Panc1 (cell line): ENCODE measurements at places on chromosomes 11 and 22.

- DNase-seq = no peak
- H3K4me3 ChIP-seq = no peak overlapping the region
- no peaks in the 10 kb centered on the region for H3K27me3 ChIP-seq
- no peaks in the 10 kb centered on the region for H3K4me1 ChIP-seq
Observed at GRCh38 chr22:48228468-48228867, 1466.0 kb downstream of the TBC1D22A start.

- peak within 1 kb of the TSS; percentile 99 for H3K27ac ChIP-seq
- H3K4me1 ChIP-seq = peaks cover 36% of the 10 kb centered on the region
- peak; percentile 54 for DNase-seq
- H3K27me3 ChIP-seq = no peaks in the 10 kb centered on the region
- H3K4me3 ChIP-seq = peak within 1 kb of the TSS; percentile 83
Observed at GRCh38 chr11:102109896-102110760, at the start of gene YAP1. YAP1 (plus strand) TSS chr11:102110447; CDS start chr11:102110849, 402 bp downstream.

DNA sequence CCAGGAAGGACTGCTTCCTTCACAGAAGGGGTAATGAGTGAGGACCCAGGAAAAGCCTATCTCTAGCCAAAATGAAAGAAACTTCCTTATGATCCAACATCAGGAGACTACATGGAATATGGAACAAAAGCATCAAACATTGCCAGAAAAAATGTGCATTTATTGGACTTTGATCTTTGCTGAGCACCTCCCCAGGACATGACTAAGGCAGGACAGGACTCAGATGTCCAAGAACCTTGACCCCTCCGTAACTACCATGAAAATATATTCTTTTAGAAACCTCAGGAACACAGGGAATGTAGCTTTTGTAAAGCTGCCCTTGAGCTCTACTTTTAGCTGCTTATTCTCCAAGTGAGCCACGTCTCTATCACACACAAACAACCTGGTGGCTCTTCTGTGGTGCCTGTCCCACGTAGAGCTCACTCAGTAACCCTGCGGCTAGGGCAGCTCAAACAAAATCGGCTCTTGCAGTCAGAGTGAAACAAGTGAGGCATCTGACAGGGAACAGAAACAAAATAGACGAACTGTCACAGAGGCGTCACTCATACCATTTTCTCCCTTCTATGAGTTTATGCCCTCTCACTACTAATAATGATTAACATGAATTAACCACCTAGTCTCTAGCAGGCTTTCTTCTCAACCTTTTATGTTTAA, 471.5 kb upstream of the API5 start:
- no peaks in the 10 kb centered on the region for H3K27me3 ChIP-seq
- H3K4me1 ChIP-seq = no peaks in the 10 kb centered on the region
- no peak overlapping the region for H3K27ac ChIP-seq
- DNase-seq = no peak
- no peak overlapping the region for H3K4me3 ChIP-seq
- no peaks in the 10 kb centered on the region for H3K36me3 ChIP-seq

DNA sequence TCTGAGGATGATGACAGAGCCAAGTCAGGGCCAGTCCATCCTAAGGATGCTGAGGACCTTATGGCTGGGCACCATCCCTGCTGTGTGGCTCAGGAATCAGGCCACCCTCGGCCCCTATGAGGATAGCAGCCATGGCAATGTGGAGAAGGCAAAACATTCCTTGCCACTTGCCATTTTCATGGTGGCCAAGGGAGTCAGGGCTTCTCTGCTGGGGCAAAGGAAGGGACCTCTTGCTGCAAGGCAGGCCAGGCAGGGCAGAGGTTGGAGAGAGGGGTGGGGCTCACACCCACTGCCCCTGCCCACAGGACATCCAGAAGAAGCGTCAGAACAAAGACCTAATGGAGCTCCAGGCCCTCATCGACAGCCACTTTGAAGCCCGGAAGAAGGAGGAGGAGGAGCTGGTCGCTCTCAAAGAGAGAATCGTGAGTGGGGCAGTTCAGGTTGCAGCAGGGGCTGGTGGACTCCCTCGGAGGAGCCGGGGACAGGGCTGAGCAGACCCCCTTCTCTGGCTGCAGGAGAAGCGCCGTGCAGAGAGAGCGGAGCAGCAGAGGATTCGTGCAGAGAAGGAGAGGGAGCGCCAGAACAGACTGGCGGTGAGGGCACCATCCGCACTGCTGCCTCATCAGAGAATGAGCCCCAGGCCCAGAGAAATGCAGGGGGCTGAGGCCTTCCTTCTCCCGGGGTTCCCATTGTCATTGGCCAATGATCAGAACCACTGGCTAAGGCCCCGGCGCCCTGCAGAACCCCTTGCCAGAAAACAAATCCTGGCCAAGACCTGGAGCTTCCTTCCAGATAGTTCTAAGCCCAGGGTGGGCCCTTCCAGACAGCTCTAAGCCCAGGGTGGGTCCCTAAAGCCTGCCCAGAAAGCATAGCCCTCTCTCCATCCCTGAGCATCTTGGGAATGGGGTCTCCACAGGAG, 13.5 kb upstream of the MRPL23 start:
- no peaks in the 10 kb centered on the region for H3K36me3 ChIP-seq
- no peak overlapping the region for H3K27ac ChIP-seq
- H3K4me1 ChIP-seq = no peaks in the 10 kb centered on the region
- no peak overlapping the region for H3K4me3 ChIP-seq
- no peaks in the 10 kb centered on the region for H3K27me3 ChIP-seq
- no peak for DNase-seq

- no peaks in the 10 kb centered on the region for H3K36me3 ChIP-seq
- H3K4me3 ChIP-seq = no peak overlapping the region
- H3K4me1 ChIP-seq = 0 out of 2 replicates have a peak, but pooled peaks cover 2% of the 10 kb centered on the region
- no peak for DNase-seq
- no peaks in the 10 kb centered on the region for H3K27me3 ChIP-seq
Observed at GRCh38 chr11:16804104-16804947, 65.9 kb downstream of the C11orf58 start.

DNA sequence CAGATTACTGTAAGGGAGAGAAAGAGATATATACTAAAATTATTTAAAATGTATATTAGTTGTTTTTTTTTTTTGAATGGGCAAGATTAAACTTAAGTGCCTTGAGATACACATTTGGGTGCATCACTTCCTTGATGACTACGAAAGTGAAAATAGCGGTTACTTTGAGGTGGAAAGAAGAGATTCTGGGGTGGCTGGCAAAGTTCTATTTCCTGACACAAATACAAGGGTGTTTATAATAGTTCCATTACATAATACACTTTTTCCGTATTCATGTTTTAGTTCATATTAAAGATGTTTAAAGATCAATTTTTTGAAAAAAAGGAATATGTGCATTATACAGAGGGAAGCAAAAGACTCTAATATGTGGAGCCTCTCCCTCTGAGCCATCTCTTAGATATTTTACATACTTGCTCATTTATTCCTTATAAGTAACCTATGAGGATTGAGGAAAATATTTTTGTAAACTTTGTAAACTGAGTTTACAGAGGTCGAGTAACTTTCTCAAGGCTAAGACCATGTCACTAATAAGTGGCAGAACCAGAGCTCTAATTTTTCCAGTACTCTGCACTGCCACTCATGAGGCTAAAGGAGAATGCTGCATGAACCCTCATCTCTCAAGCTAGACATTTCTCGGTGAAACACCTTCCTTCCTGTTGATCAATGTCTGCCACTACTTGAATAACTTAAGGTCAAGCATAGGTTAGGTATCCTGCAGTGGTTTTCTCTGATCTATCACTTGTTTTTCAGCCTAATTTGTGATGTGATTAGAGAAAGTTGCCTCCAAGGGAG, 58.6 kb downstream of the DDIAS start:
- no peaks in the 10 kb centered on the region for H3K4me1 ChIP-seq
- DNase-seq = no peak
- H3K27me3 ChIP-seq = no peaks in the 10 kb centered on the region
- no peak overlapping the region for H3K4me3 ChIP-seq
- no peak overlapping the region for H3K27ac ChIP-seq

DNA sequence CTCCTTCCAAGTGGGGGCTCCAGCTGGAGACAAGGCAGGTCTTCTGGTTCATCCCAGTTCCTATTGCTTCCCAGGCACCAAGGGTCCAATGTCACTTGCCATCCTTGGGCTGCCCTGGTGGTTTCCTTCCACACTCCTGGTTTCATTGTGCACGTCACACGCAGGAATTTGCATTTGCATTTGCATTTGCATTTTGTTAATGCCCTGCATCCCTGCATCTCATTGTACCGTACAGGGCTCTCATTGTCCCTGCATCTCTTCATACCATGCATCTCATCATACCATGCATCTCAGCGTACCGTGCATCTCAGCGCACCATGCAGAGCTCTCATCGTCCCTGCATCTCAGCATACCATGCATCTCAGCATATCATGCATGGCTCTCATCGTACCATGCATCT, 112.2 kb upstream of the SYT13 start:
- peaks cover 9% of the 10 kb centered on the region; the same call in 1 of the 2 replicates for H3K27me3 ChIP-seq
- H3K4me3 ChIP-seq = no peak overlapping the region
- H3K36me3 ChIP-seq = no peaks in the 10 kb centered on the region
